ENCODE measurements at places on chromosomes 16 and 17. TPM values are rescaled to one million over a fixed set of nuclear protein-coding genes. Genes with fewer than 3 reads are reported as not detected.

- no peak for DNase-seq
These were observed 32.0 kb downstream of the SPNS3 start for GRCh38 chr17:4465786-4466185.

GRCh38 chr16:11914210-11915113 is 1.3 kb downstream of the GSPT1 start:
- DNase-seq = peak; percentile 49

GRCh38 chr16:46756772-46757171 is 8.6 kb upstream of the MYLK3 start:
- no peak for DNase-seq

- DNase-seq = no peak
These were observed 22.4 kb upstream of the PRM1 start for GRCh38 chr16:11303405-11304138.

GRCh38 chr17:6686026-6686425 is 27.1 kb downstream of the SLC13A5 start:
- DNase-seq = no peak

DNA sequence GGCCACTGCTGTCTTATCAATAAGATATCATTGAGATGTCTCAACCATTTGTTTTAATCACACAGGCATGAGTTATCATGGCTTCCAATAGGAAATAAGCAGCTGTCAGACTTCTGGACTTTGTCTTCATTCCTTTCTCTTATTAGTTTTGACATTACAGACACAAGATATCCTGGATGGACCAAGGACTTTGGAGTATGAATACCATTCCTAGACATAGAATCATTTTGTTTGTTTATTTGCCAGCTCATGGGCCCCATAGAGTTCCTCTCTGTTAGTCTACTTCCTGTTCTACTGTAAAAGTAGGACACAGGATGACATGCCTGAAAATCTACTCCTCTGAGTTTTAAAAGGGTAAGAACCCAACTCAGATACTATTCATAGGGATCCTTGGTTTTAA is 77.7 kb upstream of the KCNJ16 start:
- DNase-seq = no peak

DNA sequence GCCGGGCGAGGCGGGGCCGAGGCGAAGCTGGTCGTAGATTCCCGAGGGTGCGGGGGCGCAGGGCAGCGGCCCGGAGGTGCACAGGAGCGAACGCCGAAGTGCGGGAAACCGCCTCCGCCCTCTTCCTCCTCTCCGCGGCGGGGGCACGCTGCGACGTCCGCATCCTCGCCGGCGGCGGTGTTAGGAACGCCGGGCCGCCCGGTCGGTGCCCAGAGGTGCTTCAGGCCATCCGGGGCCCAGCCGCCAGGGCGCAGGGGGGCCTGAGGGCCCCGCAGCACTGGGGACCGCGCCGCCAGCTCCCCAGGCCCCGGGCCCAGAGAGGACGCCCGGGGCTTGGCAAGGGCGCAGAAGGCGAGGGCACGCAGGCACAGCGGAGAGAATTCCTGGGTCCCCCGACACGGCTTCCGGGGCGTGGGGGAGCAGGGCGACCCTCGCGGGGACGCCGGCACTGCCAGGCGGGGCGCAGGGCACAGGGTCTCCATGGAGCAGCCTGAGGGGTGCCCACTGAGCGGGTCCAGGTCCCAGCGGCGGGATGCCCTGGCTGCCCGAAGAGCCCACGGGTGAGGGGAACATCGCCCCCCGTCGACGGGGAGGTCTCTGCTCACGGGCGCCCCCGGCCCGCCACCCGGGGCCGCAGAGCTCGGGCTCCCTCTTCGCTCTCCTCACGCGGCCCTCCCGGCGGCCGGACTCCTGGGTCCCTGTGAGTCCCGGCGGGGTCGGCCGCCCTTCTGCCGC is 576 bp downstream of the EPOP start:
- DNase-seq = peak; percentile 40

DNA sequence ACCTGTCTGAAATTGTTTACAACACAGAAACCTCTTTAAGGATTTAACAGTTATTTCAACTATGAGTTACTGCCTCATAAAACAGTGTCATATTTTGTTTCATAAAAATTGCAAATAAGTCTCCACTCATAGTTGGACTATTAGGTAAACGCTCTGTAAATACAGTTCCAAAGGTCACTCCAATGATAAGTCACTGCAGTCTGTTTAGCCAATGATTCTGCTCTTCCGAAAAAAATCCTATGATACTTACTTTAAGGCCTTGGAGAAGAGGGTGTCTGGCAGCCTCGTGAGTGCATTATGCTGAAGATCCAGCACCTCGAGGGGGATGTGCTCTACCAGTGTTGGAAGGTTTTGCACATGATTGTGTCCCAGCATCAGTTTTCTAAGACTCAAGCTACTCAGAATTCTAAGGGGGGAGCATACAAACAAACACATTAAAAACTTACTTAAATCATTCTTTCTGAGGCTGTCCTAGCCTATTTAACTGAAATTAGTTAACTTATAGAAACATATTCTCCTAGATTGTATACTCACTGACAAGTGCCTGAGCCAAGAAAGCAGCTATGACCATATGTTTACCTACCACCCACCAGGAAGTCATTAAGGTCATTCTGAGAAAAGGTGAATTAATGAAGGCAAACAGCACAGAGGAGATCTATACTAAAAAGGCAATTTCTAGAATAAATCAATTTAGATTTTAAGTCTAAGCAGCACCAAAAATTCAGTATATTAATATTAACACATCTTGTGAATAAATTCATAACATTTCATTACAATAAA is 41.1 kb downstream of the MARVELD3 start:
- no peak for DNase-seq

GRCh38 chr16:16189842-16190241 is 33.5 kb downstream of the ABCC6 start:
- DNase-seq = no peak

- DNase-seq = no peak
These were observed 49.3 kb upstream of the ETV4 start for GRCh38 chr17:43595466-43595865.

The BICDL2 gene
- 1.4 TPM for total RNA-seq

The ATP2C2 gene
- total RNA-seq = not detected

The NACA2 gene
- not detected for total RNA-seq

The SMIM5 gene
- not detected for total RNA-seq

The VWA3A gene
- 0.18 TPM for total RNA-seq
